ENCODE measurements at places on chromosomes 1 and 21.
A peak's percentile ranks its signal among the peaks of the same experiment; 100 is the strongest.

DNA sequence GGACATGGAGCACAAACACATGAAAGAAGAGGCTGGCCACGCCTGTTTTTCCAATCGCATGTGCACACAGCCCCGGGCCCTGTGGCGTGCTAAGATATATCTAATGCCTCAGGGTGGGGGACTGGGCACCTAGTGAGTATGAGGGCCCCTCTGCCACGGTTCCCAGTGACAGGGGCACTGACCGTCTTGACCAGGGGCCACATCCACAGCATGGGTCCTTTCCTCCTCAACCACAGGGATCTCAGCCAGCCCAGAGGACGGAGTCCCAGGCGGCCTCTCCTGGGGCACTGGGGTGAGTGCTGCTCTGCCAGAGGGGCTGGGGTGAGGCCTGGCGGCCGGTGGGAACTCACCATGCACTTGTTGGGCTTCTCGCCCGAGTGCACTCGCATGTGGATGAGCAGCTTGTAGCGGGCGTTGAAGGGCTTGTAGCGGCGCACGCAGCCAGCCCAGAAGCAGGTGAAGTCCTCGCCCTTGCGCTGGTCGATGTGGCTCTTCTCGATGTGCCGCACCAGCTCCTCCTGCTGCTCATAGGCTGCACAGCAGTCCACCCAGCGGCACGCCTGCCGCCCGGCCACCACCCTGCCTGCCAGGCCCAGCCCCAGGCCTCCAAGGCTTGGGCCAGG is 134.7 kb downstream of the DMRTB1 start:
- no peak for DNase-seq

DNA sequence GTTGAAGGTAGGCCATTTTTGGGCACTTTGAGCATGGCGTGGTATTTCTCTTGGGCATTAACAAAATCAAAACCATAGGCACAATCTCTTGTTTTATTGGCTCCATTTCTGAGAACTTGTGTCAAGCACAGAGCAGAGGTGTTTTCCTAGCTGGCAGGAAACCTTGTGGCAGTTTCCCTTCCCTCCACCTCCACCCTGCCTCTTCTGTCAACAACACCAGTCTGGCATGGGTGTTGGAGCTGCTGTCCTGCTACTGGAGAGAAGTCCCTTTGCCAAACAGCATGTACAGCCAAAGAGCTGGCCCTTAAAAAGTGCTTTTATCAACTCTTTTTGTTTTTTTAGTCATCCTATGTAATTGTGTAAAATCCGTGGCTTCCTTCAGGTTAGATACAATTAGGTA is 16.0 kb downstream of the ATP1A1 start:
- DNase-seq: no peak

- no peak for DNase-seq
Measured at GRCh38 chr1:67241200-67241746, 66.4 kb upstream of the IL12RB2 start.

DNA sequence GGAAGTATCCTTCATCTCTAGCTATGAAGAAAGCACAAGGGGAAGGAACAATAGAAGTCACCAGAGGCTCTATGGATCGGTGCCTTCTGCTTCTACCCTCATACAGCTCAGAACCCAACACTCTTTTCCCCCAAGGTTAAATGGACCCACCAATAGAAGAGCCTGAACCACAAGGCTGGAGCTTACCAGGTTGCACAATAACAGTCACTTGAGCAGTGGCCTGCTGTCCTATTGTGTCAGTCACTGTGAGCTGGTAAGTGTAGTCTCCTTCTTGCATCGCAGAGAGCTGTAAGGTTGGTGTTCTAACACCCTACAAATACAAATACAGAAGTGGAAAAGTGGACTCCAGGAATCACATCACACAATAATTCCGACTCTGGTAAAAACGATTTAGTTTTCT is 103.0 kb downstream of the KIAA0319L start:
- DNase-seq: no peak

DNA sequence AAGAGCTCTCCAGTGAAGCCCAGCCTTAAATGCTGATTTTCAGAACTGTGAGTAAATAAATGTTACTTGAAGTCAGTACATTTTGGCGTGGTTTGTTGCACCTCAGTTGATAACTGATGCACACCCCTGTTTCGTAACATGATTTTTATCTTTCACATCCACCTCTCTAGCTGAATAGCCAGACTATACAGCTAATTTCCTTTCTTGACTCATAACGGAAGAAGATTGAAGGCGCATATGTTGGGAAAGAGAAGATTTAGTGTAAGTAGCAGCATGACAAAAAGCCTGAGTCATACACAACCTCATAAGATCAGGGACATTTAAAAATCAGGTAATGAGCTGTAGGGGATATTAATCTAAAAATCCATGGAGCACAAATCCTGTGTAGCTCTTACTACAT is 716.2 kb upstream of the ZP4 start:
- no peak for DNase-seq

DNA sequence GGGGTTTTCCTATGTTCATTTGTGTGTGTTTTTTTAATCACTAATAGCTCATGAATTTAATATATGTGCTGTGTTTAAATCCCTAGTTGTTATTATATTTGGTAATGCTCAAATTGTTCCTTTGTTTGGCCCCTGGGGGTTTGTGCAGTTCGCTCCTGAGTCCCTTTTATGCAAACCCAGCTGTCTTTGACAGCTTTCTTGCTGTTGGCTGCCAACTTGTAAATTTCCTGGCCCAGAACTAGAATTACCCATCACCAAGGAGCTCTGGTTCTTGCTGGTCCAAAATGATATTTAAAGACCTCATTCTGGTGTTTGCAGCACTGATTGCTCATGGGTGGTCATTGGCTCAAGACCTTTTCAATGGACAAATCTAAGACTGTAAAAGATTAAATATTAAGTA is 39.6 kb upstream of the PGBD5 start:
- DNase-seq: no peak

- peak; percentile 16 for DNase-seq
Measured at GRCh38 chr1:231315887-231316286, 21.8 kb downstream of the EXOC8 start.

DNA sequence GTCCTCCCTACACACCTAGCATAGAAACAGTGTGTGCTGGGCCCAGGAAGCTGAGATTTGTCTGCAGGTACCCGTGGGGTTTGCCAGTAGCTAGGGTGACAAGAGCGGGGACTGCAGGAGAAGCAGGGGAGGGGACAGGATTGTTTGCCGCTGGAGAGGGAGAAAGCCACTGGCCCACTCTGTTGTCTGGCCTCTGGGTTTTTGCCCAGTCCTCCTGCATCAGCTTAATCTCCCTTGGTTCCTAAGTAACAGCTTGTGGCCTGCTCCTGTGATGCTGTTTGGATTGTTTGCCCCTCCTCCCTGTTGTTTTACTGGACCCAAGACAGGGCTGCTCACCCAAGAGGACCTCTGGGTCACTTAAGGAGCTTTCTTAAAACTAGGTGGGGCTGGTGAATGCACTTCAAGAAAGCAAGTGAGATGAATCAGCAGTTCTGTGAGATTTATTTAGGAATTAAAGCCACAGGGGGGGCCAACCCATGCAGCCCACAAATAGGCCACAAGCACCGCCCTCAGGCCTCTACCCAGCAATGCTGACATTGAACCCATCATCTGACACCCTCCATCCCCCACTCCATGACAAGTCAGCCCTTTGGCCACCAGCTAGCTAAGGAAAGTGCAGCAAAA is 142.8 kb downstream of the ZZZ3 start:
- no peak for DNase-seq

DNA sequence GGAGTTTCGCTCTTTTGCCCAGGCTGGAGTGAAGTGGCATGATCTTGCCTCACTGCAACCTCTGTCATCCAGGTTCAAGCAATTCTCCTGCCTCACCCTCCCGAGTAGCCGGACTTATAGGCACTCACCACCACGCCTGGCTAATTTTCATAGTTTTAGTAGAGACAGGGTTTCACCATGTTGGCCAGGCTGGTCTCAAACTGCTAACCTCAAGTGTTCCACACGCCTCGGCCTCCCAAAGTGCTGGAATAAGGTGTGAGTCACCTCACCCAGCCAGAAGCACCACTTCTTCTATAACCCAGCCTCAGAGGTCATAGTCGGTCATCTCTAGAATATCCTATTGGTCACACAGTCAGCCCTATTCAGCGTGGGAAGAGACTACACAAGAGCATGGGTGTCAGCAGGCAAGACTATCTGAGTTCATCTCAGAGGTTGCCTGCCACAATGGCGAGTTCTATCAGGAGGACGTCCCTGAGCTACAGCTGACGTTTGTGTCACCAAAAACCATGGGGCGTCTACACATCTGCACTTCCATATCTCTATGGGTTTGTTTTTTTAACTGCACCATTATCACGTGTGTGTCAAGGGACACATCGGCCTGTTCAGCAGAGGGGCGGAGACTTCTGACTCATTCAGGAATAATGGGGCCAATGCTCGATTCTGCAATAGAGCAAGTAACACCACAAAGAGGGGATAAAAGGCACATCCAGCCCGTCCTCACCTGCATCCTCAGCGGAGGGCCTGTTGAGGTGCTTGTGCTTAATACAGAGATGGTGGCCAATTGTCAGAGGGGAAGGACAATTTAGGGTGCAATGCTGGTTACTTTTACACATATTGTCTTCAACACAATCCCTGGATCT is 256.3 kb upstream of the IRF2BP2 start:
- no peak for DNase-seq

DNA sequence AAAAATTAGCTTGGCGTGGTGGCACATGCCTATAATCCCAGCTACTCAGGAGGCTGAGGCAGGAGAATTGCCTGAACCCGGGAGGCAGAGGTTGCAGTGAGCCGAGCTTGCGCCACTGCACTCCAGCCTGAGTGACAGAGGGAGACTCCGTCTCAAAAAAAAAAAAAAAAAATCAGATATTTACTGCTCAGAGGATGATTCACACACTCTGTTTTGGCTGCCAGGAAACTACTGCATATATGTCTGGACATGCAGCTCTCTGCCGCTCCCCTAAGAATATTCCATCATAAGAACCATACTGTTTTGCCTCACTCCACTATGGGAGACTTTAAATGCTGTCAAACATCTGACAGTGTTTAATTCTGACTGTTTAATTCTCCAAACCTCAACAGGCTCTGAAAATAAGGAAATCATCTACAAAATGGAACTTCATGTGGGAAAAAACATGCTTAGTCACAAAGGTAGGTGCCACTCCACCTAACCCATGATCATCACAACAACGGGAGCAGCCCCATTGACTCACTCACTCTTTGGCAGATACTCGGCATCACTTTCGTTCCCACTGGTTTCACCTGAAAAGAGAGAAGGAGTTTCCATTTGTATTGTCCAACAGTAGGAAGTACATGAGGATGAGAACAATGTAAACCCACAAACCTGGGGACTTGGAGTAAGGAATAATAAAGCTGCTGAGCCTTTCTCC is 29.3 kb upstream of the BCAS2 start:
- DNase-seq: no peak

DNA sequence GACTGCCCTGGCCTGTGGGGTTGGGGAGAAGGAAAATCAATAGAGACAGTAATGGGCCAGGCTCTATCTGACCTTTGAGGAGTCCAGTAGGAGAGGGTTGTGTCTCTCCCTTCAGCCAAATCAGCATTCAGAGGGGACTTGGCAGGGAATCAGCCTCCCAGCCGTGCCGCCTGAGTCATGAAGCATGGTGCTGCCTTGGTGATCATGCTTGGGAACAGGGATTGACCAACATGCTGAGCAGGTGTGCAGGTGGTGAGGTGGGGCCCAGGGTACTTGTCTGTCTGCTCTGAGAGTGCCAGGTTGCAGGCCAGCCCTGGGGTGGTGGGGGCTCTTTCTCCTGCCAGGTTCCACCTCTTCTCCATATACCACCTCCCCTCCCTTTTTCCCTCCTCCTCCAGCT is 58.9 kb upstream of the TLR5 start:
- DNase-seq: no peak

GRCh38 chr1:233217832-233218231 is 77.7 kb downstream of the PCNX2 start:
- DNase-seq: no peak

DNA sequence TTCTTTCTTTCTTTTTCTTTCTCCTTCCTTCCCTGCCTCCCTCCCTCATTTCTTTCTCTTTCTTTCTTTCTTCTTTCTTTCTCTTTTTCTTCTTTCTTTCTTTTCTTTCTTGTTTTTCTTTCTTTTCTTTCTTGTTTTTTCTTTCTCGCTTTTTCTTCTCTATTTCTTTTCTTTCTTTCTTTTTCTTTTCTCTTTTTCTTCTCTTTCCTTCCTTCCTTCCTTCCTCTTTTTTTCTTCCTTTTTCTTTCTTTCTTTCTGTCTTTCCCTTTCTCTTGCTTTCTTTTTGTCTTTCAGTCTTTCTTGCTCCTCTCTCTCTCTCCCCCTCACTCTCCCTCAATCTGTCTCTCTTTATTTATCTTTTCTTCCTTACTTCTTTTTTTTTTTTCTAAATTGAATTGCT is 472.0 kb upstream of the CHRM3 start:
- no peak for DNase-seq

GRCh38 chr1:70934194-70934961 is 113.2 kb downstream of the PTGER3 start:
- no peak for DNase-seq

DNA sequence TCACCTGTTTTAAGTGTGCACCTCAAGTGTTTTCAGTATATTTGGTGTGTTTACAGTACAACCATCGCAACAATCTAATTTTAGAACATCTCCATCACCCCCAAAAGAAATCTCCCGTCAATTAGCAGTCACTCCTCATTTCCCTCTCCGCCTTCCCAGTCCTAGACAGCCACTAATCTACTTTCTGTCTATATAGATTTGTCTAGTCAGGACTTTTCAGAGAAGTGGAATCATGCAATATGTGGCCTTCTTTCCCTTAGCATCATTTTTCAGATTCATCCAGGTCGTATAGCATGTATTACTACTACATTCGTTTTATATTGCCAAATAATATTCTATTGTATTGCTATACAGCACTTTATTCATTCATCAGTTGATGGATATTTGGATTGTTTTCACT is 1.7 kb upstream of the SHE start:
- no peak for DNase-seq

- no peak for DNase-seq
Measured at GRCh38 chr1:30872948-30873263, 35.7 kb downstream of the SDC3 start.

DNA sequence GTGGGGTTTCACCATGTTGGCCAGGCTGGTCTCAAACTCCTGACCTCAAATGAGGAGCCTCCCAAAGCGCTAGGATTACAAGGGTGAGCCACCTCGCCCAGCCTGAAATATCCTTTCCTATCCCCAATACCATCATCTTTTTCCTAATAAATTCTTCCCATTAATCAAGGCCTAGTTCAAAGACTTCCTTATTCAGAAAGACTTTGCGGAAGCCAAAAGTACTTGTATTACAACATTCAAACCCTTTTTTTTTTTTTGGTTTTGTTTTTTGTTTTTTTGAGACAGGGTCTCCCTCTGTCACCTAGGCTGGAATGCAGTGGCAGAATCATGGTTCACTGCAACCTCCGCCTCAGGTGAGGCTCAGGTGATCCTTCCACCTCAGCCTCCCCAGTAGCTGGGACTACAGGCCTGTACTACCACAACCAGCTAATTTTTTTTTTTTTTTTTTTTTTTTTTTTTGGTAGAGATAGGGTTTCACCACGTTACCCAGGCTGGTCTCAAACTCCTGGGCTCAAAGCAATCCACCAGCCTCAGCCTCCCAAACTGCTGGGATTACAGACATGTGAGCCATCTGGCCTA is 7.6 kb downstream of the SLC19A2 start:
- DNase-seq: no peak
